ENCODE measurements at places on chromosomes 5 and 9. TPM values are rescaled to one million over a fixed set of nuclear protein-coding genes. Genes with fewer than 3 reads are reported as not detected.

- ATAC-seq: peak; percentile 61
Measured at GRCh38 chr5:140042643-140043507, at the start of gene NRG2. Gene NRG2, minus strand, starts transcription at chr5:140043299.

GRCh38 chr5:75051217-75051751, 1.1 kb downstream of the GCNT4 start:
- ATAC-seq: peak; percentile 38

- ATAC-seq: peak; percentile 37
Measured at GRCh38 chr9:130030651-130031127, 12.3 kb downstream of the FNBP1 start.

- ATAC-seq: peak; percentile 45
Measured at GRCh38 chr9:99105152-99106043, 485 bp downstream of the TGFBR1 start.

DNA sequence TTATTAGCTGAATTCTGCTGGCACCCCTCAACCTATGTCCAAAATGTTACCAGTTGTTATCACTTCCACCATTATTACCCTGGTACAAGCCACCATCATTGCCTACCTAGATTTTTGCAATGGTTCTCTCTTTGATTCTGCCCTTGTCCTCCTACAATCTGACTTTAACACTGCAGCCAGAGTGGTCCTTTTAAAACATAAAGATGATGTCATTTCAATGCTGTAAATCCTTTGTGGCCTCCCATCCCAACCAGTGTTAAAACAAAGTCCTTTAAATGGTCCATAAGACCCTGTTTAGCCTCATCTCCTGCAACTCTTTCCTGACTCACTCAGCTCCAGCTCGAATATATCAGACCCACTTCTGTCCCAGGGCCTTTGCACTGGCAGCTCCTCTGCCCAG, 54.9 kb upstream of the FSTL4 start:
- no peak for ATAC-seq

GRCh38 chr9:111198936-111199335, 131.1 kb downstream of the OR2K2 start:
- no peak for ATAC-seq

DNA sequence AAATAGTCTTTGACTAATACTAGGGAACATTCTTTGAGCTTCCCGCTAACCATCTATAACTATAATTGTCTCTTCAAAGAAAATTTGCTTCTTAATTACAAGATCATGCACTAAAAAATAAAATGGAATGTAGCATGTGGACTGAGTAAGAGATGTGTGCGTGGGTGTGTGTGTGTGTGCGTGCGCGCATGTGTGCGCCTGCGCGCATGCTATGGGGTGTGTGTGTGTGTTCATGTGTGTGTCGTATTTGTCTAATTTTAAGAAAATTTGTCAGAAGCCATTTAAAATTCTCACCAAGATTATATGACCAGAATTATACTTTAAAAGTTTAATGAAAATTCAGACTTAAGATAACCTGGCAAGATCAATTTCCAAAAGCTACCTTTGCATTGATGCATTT, 593.0 kb downstream of the ACTL7B start:
- no peak for ATAC-seq

DNA sequence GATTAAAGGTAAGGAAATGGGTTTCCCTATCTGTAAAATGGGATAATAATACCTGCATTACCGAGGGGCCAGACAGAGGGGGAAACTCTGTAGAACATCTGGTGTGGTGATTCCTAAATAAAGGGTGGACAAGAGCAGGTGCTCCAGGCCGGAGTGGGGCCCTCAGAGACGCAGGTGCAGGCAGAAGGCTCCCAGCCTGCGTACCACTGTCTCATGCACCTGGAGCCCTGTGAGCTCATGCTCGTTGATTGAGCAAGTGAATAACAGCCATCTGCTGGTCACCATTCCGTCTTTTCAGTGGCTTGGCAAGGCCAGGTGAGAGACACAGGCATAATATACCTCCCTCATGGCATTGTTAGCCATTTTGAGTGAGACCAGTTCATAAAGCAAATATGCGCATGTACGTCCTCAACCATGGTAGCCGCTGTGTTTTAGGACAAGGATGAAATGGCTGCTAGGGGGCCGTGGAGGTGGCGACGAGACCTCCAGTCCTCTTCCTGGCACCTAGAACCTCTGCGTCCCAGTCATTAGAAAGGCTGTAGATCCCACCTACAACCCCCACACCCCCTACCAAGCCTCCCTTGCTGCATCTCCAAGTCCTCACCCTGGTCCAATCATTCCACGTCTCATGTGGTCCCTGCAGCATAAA, 198.0 kb upstream of the MVB12B start:
- ATAC-seq: no peak

- ATAC-seq: no peak
Measured at GRCh38 chr9:110095161-110095595, 112.8 kb downstream of the C9orf152 start.

GRCh38 chr9:14179449-14179848, 134.5 kb downstream of the NFIB start:
- no peak for ATAC-seq

DNA sequence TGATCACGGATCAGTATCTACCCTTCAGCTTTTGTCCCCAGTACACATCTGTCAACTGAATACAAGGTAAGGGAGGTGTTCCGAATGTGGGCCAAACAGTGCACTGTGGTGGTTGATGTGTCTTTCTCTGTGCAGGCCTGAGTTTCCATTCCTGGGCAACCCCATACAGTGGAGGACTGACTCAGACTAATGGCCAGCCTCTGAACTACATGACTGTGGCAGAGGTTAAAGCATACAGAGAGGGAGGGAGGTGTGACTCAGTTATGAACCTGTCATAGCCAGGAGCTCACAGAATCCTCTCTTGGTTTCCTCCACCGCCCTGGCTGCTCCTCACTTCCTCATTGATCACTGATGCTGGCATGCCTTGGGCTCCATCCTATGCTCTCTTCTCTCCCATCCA, 136.4 kb upstream of the TAS2R1 start:
- ATAC-seq: peak; percentile 21

DNA sequence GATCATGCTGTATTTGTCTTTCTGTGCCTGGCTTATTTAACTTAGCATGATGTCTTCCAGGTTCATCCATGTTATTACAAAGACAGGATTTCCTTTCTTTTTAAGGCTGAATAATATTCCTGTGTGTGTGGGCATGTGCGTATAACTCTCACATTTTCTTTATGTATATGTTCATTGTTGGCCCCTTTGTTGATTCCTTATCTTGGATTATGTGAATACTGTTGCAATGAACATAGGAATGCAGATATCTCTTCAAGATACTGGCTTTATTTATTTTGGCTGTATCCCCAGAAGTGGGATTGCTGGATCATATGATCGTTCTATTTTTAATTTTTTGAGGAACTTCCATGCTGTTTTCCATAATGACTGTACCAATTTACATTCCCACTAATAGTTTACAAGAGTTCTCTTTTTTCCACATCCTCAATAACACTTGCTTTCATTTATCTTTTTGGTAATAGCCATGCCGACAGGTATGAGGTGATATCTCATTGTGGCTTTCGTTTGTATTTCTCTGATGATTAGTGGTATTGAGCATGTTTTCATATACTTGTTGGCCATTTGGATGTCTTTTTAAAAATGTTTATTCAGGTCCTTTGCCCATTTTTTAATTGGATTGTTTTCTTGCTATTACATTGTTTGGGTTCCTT, 38.0 kb downstream of the CREBRF start:
- ATAC-seq: no peak

- no peak for ATAC-seq
Measured at GRCh38 chr9:3660936-3661335, 135.1 kb upstream of the RFX3 start.

DNA sequence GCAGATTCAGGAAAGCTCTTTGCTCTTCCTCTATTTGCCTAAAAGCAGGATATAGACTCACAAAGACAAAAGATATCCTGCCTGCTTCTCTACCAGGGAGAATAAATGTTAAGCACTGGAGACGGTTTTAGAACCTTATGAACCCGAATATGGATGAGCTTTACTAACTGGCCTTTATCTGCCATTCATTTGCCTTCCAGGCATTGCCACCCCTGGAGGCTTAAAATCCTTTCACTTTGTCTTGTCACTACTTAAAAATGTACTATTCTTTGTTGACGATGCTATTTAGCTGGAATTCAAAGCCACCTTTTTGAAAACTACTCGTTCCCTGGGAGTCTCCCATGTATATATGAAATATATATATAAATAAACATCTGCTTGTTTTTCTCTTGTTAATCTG, 23.2 kb upstream of the LVRN start:
- ATAC-seq: no peak

DNA sequence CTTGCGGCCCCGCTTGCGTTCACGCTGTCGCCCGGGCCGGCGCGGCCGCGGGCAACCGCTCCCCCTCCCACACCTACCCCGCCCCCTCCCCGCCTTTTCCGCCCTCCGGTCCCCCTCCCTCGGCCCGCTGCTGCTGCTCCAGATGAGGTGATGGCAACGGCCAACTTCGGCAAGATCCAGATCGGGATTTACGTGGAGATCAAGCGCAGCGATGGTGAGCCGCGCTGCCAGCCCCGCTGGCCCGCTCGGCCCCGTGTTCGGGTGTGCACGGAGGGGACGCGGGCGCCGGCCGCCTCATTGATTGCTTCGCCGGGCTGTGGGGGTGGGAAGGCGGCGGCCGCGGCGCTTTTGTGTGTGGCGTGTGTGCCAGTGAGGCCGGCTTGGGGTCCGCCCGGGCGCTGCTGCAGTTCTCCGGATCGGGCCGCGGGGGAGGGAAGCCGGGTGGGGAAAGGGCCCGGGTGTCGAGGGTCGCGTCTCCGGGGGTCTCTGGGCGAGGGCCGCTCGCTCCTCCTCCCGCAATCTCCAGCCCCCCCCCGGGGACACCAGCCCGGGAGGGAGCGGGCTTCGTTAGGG, 403 bp downstream of the KIF2A start:
- ATAC-seq: peak; percentile 25

GRCh38 chr5:96317945-96318344, 115.1 kb downstream of the PCSK1 start:
- ATAC-seq: no peak

- ATAC-seq: no peak
Measured at GRCh38 chr5:125152044-125152443, 405.6 kb upstream of the ZNF608 start.

DNA sequence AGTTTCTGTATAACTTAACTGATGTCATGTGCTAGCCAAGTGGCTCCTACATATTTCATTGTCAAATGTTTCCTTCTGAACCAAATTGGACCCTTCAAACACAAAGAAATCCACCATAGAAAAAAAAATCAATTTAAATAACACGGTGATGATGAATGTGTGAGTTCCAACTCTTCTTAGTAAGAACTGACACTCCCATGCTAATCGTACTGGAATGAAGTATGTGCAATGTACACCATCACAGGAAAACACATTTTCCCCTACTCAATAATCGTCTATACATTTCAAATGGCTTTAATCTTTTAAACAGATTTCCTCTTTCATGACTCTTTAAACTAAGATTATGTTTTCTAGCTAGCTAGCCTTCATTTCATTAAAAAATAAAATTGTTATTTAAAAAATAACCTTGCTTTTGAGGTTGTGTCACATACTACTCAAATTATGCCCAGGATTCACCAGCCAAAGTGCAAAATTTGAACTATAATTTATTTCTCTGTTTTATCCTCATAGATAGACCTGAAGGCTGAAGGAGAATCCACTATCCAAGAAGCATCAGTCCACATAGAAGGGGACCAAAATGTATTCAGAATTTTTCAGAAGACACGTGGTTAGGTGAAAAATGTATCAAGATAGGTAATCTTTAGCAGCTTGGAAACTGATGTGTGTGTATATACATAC, 131.0 kb upstream of the ITGA1 start:
- ATAC-seq: no peak

DNA sequence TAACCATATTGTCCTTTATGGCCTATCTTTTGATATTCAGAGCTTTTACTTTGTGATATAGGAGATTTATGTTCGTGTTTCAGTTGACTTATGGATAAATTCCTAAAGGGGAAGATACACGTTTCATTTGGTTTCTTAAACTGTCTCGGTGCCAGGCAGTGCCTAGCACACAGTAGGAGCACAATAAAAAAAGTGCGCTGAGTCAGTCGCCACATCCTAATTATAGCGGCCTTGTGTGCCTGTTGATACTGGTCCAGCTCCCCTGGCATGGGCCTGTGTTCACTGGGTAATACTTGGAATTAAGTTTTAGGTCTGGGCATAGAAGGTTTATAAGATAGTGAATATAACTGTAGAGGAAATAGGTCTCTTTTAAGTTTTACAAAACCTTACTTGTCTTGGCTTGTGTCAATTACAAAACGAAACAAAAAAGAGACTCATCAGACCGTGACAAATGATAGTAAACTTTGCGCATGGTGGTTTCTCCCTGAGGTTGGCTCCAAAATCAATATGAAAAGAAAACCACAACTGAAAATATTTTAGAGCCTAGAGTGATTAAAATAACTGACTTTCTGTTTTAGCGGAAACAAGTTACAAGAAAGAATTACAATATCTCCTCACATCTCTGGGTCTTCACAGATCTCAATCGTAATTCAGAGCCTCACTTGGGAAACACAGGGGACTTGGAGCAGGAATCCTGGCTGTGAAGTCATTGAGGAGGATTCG, 84.8 kb downstream of the MVB12B start:
- ATAC-seq: peak; percentile 93

DNA sequence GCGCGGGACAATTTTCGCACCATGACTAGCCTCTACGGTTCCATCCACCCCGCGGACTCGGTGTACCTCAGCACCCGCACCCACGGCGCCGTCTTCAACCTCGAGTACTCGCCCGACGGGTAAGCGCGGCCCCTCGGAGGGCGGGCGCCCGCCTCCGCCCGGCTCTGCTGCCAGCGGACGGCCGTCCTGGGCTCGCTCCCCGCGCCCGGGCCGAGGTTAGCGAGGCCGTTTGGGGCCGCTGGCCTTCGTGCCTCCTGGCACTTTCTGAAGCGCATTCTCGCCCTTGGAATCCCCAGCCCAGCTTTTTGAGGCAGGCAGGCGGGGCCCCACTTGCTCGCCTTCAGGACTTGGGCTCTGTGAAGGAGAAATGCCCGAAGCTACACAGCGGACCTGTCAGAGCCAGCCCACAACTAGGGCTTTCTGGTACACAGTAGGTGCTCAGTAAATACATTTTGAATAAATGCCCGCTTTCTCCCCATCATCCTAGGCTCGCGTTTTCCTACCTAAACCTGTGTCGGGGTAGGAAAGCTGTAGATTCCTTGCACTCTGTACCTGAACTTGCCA, 772 bp downstream of the DCAF10 start:
- ATAC-seq: peak; percentile 66

The SPATA31D4 gene
- total RNA-seq: not detected

The UNC5A gene
- total RNA-seq: not detected

The CLTA gene
- total RNA-seq: 166 TPM

The LURAP1L gene
- total RNA-seq: not detected

The JAK2 gene
- 24.6 TPM for total RNA-seq

The ENTPD2 gene
- 0.69 TPM for total RNA-seq

The TNFSF8 gene
- 17.2 TPM for total RNA-seq

The SLC25A2 gene
- total RNA-seq: not detected
